ENCODE measurements at places on chromosomes 2 and 18. TPM values are rescaled to one million over a fixed set of nuclear protein-coding genes. Genes with fewer than 3 reads are reported as not detected.

DNA sequence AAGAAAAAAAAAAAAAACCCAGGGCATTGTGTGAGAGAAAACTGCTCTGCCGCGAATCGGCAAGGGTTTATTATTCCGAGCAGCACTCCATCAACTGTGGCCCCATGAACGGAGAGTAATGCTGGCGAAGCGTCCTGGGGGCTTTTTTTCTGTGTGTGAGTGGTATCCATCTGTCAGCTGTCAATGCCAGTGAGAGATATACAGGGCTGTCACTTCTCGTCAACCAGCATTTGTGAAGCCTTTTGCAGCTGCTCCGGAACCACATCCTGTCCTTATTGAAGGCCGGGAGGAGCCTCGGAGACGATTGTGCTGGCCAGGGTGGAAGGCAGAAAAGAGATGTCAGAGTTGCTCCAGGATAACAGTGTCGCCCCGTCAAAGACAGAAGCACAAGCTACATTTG is 356.9 kb upstream of the SMIM21 start:
- ATAC-seq: no peak

GCKR gene
- total RNA-seq: not detected

TBR1 gene
- total RNA-seq: not detected

UNC80 gene
- total RNA-seq: 0.67 TPM

IL36G gene
- total RNA-seq: not detected

- ATAC-seq: no peak
Observed at GRCh38 chr2:230230087-230230486, 4.6 kb downstream of the SP140 start.

TLX2 gene
- total RNA-seq: 0.27 TPM

SMYD5 gene
- 10.6 TPM for total RNA-seq

- no peak for ATAC-seq
Observed at GRCh38 chr2:220365023-220365422, 737.6 kb downstream of the SLC4A3 start.

FN1 gene
- 2,048 TPM for total RNA-seq

DNA sequence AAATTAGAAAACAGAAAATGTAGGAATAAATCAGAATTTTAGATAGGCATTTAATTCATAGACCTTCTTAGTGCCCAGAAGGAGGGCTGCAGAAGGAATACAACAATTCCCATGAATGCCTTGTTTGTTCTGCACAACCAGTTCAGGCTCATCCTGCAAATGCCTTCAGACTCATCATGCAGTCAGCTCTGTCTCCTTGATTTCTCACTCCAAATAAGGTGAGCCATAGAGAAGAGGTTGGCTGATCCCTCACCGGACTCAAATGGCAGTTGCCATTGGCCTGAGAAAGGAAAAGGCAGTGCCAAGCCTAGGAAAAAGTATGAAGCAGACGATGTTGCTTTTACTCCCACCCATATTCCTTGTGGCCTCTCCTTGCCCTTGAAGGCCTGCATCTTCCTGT is 50.3 kb downstream of the DSC3 start:
- ATAC-seq: no peak

DNA sequence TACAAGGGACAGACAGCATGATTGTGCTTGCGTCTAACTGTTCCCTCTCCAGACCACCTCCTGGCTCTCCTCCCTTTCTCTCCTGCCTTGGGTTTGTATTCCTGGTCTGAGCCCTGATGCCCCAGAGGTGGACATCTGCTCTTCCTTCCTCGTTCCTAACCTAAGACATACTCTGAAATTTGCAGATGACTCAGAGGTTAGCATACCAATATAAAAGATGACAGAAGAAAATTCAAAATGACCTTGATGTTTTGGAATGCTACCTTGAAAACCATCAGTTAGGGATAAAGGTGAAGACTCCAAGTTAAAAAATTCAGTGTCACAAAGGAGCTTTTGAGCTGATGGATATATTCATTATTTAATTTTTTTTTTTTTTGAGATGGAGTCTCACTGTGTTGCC is 12.9 kb downstream of the SMYD1 start:
- no peak for ATAC-seq

TMEM169 gene
- 0.67 TPM for total RNA-seq

- no peak for ATAC-seq
Observed at GRCh38 chr18:75742516-75742915, 315.0 kb upstream of the SMIM21 start.

DOCK10 gene
- 12.6 TPM for total RNA-seq

FSIP2 gene
- 0.12 TPM for total RNA-seq

SGPP2 gene
- total RNA-seq: 1.2 TPM

- ATAC-seq: no peak
Observed at GRCh38 chr18:63492851-63493250, 16.1 kb downstream of the SERPINB5 start.

DNA sequence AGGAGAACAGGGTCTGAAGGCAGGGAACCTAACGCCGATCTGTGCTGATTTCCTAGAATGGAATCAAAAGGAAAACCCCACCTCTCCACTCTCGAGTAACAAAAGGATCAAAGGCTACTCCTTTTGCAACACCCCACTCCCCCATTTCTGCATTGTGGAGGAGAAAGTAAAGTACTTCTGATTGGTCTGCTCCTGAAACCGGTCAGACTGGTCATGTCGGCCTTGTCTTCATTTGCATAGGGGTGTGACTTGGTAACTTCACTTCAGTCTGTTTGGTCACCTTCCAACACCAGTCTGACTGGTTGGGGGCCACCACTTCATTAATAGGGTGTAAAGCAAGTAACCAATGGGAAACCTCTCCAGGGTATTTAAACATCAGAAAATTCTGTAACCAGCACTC is 771.9 kb downstream of the ERBB4 start:
- ATAC-seq: no peak

DNA sequence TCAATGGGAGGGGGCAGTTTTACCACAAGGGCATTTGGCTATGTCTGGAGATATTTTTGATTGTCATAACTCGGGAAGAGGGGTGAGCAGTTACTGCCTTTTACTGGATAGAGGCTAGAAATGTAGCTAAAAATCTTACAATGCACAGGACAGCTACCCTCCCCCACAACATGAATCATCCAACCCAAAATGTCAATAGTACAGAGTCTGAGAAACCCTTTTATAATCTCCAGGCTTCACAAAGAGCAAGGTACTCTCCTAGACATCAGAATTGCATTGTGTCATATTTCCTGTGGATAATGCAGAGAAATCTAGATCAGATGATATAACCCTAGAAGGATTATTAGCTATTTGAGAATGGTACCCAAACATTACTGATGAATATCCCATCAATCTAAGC is 277.1 kb upstream of the NRP2 start:
- ATAC-seq: no peak

DNA sequence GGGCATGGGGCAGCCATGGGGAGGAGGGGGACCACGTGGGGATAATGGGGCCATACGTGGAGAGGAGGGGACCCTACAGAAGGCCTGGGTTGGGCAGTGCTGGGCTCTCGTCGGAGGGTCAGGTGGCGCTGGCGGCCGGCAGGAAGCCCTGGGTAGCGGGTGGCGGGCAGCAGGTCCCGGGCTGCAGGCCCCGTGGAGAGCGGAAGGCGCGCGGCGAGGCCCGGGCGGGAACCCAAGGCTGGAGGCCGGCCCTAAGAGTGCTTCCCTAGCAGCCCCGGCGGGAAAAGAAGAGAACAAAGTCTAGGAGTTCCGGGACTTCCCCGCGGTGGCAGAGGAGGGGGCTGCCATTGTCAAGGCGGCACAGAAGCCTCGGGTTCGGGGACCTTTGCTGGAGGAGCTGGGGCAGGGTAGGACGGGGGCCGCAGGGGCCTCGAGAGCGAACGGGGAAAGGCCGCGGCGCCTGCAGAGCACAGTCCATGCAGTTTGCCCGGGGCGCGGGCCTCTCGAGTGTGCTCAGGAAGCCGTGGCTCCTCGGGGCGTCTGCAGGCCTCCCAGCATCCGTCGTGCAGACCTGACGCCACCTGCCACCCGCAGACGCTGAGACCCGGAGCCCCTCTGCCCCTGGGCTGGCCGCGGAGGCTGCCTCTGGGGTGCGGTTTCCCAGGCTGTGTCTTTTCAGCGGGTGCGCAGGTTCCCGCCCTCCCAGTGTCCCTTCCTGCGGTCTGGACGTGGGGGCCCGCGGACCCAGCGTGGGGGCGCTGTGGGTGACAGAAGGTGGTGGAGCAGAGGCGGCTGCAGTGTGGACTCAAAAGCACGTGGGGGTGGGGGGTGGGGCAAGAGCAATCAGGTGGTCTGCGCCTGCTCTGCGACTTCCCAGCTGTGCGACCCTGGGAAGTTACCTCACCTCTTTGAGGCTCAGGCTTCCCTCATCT is 19.4 kb upstream of the NCL start:
- ATAC-seq: peak; percentile 32

All from gastroesophageal sphincter (tissue), 4 donors.